ENCODE measurements at places on chromosomes 7 and 10.

- peaks cover 5% of the 10 kb centered on the region for H3K27me3 ChIP-seq
- H3K27ac ChIP-seq: no peak overlapping the region
- H3K4me3 ChIP-seq: no peak overlapping the region
- no peaks in the 10 kb centered on the region for H3K4me1 ChIP-seq
Observed at GRCh38 chr7:120841608-120842007, 16.3 kb downstream of the TSPAN12 start.

DNA sequence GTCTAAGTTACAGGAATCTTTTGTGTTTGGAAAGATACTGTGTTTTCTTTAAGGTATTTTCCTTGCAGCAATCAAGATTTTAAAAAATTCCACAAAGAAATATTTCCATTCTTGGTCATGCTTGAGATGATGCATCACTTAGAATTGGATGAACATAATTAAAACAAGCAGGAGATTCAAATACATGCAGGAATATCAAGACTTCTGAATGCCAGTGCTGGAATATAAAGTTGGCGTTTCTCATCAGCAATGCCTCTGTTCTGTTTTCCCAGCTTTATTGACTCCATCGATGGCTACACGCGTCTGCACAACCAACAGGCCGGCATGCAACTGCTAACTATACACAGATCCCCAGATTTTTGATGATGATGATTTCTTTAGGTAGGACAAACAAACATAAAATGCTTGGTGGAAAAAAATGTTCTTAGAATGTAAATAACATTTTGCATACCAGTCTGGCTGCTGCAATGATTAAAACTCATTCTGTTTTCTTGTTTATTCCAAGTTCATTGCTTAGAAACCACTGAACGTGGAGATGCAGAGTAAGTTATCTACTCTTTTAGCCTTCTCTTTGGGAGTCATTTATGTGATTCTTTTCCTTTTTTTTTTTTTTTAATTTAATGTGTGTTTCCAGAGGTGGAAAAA, 91.3 kb upstream of the FAM171A1 start:
- H3K27me3 ChIP-seq: peaks cover 3% of the 10 kb centered on the region
- no peaks in the 10 kb centered on the region for H3K36me3 ChIP-seq
- no peak for DNase-seq
- H3K27ac ChIP-seq: no peak overlapping the region
- no peak overlapping the region for H3K4me3 ChIP-seq

GRCh38 chr7:17206349-17206905, 92.0 kb upstream of the AHR start:
- H3K27ac ChIP-seq: no peak overlapping the region
- DNase-seq: no peak
- no peaks in the 10 kb centered on the region for H3K36me3 ChIP-seq
- H3K27me3 ChIP-seq: no peaks in the 10 kb centered on the region
- no peak overlapping the region for H3K4me3 ChIP-seq

DNA sequence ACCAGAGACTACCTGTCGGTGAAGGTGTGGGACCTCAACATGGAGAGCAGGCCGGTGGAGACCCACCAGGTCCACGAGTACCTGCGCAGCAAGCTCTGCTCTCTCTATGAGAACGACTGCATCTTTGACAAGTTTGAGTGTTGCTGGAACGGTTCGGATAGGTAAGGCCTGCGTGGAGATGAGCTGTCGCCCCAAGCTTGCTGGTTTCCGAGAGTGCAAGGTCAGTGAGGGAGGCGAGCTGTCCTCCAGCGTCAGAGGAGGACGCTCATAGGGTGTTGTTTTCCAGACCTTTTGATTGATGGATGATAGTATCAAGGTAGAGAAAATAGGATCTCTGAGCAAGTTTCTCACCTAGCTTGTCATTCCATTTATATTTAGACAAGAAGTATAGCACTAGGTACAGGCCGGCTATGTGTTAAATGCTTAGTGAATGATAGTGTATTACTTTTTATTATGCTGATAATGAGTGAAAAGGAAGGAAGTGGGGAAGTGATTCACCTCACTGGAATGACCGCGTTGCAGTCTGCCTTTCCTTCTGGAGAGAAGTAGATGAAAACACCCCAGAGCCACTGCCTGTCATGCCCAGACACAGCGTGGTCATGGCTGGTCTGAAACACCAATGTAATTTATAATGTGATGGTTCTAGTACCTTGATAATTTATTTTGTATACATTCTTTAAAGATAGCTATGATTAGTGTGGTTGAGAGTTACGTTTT, 33.9 kb downstream of the BNIP3 start:
- no peak for DNase-seq
- peaks cover 1% of the 10 kb centered on the region for H3K4me1 ChIP-seq
- no peaks in the 10 kb centered on the region for H3K27me3 ChIP-seq
- no peak overlapping the region for H3K27ac ChIP-seq
- H3K4me3 ChIP-seq: no peak overlapping the region

DNA sequence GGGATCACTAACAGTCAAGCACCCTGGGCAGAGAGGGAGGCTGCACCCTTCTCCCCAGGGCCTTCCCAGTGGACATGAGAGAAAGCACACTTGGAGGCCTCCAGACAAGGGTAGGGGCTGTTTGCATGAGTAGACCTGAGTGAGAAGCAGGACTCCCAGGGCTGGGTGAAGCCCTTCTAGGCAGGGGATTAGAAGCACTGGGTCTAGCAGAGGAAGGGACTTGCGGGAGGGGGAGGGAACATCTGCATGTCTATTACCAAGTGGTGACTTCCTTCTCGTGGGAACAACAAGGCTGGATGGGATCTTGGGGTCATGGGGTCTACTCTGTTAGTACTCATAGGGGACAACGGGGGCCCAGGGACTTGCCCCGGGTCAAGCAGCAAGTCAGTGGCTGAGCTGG, 67.8 kb downstream of the EMX2 start:
- no peaks in the 10 kb centered on the region for H3K36me3 ChIP-seq
- peaks cover 7% of the 10 kb centered on the region for H3K27me3 ChIP-seq
- H3K27ac ChIP-seq: no peak overlapping the region
- DNase-seq: no peak
- H3K4me1 ChIP-seq: no peaks in the 10 kb centered on the region

- H3K4me3 ChIP-seq: no peak overlapping the region
- no peaks in the 10 kb centered on the region for H3K4me1 ChIP-seq
- peaks cover 8% of the 10 kb centered on the region for H3K36me3 ChIP-seq
Observed at GRCh38 chr10:45395554-45395953, 21.5 kb downstream of the ALOX5 start.

DNA sequence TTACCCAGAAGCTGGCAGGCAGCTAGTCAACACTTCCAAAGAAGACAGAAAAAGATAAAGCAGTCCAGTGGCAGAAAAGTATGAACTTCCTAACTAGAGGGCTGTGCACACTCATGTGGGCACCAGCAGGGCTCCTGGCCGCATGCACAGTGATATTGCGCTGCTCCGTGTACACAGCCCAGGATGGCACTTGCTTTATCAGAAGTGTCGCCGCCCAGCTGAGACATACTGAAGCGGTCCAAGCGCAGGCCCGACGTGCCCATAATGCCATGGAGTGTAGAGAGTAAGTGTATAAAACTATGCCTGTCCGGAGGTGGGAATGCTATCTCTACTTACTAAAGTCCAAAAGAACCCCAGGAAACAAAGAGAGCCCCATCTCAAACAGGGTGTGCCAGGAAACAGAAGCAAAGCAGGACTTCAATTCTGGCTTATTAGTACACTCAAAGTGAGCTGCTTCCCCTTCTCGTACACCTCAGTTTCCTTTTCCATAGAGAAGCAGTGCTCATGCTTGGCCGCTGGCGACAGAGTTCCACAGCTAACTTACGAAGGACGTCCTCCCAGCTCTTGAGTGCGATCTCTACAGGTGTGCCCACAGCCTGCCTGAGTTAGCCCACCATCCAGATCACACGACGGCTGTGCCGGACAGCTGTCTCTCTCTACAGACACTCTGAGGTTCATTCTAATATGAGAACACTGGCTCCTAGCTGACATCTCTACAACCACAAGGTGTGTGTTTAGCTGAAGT, 234.3 kb downstream of the COBL start:
- no peaks in the 10 kb centered on the region for H3K36me3 ChIP-seq
- no peaks in the 10 kb centered on the region for H3K27me3 ChIP-seq
- no peak overlapping the region for H3K4me3 ChIP-seq
- H3K4me1 ChIP-seq: no peaks in the 10 kb centered on the region
- no peak for DNase-seq
